ENCODE measurements at places on chromosomes 4 and X. TPM values are rescaled to one million over a fixed set of nuclear protein-coding genes. Genes with fewer than 3 reads are reported as not detected.
A peak's percentile ranks its signal among the peaks of the same experiment; 100 is the strongest.

Gene GAGE12C
- total RNA-seq = not detected

Gene SERPINA7
- total RNA-seq = not detected

Gene MAGEA8
- not detected for total RNA-seq

Gene TECRL
- 1,034 TPM for total RNA-seq

Gene UGT2B10
- total RNA-seq = not detected

Gene POLN
- 2.3 TPM for total RNA-seq

Gene CXCL3
- 0.75 TPM for total RNA-seq

Gene ALB
- total RNA-seq = 4.5 TPM

Gene CRMP1
- total RNA-seq = 1.2 TPM

Gene G6PD
- 9.3 TPM for total RNA-seq

Gene S100P
- total RNA-seq = not detected

DNA sequence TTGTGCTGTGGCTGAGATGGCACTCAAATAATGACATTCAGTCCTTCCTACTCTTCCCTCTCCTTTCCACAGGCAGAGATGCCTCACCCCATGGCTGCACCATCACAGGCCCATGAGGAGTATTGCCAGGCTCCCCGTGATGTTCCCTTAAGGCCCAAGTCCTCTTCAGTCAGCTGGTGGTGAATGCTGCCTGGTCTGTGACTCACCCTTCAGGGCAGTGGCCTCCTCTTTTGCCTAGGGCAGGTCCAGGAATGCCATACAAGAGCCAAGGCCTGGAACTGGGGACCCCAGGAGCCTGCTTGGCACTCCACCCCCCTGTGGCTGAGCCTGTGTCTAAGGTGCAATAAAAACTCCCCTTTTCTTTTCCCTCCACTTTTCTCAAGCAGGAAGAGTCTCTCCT, 144.2 kb upstream of the GEMIN8 start:
- DNase-seq = no peak

DNA sequence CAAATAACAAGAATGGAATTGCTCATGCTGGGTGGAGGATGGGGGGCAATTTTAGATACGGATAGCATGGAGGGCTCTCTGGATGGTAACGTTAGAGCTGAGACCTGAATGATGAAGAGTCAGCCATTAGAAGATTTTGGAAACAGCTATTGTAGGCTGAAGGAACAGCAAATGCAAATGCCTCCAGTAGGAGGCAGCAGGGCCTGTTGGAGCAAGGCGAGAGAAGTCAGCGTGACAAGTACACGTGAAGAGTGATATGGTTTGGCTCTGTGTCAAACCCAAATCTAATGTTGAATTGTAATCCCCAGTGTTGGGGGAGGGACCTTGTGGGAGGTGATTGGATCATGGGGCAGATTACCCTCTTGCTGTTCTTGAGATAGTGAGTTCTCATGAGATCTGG, 59.3 kb upstream of the SOD3 start:
- no peak for DNase-seq

GRCh38 chr4:52957220-52957686, 95.1 kb downstream of the RASL11B start:
- DNase-seq = peak; percentile 44

DNA sequence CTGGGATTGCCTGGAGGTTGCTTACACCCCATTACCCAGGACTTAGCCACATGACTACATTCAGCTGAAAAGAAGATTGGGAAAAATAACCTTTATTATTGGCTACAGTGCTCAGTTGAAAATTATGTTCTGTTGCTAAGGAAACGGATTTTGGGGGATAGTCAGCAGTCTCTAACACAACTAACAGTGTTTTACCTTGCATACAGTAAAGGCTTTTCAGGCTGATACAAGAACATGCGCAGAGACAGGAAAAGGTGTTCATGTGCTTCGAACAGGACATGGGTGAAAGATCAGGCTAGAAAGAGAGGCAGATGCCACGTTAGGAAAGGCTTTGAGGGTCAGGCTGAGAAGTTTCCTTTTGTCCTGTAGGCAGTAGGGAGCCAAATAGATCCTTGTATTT, 14.8 kb upstream of the RHOH start:
- no peak for DNase-seq

DNA sequence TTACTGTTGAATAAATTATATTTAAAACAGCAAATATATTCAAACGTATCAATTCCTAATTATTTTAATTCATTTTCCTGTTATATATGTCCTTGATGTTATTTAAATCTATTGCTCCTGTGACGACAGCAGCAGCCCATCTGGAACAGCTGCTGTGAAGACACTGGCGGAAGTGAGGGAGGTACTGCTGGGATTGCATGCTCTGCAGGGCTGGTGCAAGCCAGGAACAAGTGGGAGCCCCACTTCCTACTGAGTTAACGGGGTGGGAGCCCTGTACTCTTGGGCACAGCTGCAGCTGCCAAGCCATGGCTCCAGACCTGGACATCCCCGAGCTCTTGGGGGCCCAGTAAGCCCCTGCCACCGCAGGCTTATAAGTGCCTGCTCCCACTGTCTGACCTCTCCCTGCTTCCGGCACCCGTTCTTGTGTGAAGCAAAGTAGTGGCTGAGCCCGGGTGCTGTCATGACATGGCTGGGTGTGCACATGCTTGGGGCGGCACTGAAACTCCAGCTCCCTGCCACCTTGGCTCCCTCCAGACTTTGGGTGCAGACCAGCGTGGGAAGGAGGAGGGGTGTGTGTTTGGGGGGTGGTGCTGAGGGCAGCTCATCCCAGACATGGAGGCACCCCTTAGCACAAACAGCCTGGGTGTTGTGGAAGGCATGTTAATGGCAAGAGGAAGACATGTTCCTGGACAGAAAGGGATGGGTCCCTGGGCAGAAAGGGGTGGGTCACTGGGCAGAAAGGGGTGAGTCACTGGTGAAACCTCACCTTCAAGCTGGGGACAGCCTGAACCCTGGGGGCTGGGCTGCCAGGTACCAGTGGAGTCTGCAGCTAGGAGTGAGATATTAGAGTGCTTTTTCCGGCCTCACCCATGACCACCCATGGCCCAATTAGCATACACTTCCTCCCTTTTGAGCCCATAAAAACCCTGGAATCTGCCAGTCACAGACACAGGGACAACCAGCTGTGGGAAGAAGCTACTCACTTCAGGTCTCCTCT, 1981.3 kb upstream of the IGFBP7 start:
- no peak for DNase-seq

- peak; percentile 68 for DNase-seq
Observed at GRCh38 chr4:2797545-2798305, 4.8 kb downstream of the SH3BP2 start.

GRCh38 chrX:9676738-9677097, 88.9 kb downstream of the GPR143 start:
- no peak for DNase-seq

DNA sequence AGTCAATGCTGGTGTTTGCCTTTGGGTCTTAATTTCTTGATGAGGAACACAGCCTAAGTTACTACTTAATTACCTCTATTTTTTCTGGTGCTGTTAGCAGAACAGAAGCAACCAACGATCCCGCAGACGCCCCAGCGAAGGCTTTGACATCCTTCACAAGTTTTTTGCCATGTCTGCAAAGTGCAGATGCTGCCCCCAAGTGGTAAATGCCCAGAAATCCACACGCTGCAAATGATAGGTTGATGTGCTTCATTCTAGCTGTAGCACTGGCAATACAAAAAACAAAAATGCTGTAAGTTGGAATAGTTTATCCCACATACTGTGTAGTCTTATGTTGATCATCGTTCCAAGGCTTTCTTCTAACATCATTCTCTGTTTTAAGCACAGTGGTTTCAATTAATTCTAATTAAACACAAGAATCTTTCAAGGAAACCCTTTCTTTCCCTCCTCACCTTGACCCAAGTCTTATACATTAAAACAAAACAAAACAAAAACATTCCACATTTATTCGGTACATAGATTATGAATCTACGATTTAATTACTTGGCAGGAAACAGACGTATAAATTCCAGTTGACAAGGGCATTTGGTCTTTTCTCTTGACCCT, 1.2 kb downstream of the PNPLA4 start:
- peak; percentile 46 for DNase-seq

GRCh38 chrX:22383988-22384387, 111.3 kb downstream of the CBLL2 start:
- no peak for DNase-seq

- DNase-seq = no peak
Observed at GRCh38 chr4:16065066-16065465, 18.8 kb downstream of the PROM1 start.

DNA sequence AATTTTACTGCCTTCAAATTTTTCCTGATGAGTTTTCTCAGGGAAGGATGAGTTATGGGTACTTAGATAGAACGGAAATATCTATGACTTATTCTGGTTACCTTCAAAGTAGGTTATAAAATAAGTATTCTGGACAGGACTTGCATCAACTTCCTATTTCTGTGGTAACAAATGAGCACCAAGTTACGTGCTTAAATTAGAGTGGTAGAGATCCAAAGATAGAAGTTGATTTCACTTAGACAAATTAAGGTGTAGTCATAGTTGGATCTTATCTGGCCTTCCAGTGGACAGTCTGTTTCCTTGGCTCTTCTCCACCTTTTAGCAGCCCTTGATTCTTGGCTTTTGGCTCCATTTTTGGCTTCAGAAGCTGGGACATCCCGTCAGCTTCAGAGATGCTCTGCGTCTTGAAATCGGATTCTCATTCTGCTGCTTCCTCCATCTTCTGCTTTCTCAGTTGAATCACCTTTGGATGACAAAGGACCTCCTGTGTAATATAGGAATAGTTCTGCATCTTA, 109.9 kb downstream of the ZNF518B start:
- DNase-seq = no peak

GRCh38 chr4:176583278-176583677, 209.4 kb downstream of the VEGFC start:
- no peak for DNase-seq

DNA sequence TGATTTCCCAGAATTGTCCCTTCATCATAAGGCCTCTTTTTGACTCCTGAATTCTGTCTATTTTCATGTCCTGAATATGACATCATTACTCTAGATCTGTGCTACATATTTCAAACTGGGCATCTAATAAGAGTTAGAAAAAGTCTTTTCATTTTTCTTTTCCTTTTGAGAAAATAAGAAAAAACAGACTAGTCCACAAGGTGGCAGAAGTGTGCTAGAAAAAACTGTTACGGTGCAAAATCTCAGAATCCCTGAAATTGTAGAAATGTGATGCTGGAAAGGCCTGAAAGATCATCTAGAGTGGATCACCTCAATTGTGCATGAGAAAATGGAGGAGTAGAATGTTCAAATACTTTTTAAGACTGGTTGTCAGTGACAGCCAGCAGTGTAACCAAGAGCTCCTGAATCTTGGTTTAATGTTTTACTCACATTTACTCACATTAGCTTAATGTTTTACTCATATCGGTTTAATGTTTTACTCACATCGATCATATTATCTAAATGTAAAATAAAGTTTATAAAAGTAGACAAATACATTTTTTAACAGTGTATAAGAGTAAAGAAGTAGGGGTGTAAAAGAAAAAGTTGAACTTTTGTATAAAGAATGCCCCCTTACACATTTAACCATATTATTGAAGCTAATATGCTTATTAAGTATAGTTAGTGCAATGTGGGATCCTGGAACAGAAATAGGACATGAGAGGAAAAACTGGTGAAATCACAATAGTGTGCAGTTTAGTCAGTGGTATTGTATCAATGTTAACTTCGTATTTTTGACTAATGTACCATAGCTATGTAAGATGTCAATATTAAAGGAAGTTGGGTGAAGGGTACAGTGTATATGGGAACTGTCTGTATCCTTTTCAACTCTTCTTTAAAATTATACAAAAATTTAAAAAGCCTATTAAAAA, 15.2 kb downstream of the ASB11 start:
- DNase-seq = no peak

GRCh38 chr4:145552181-145552822, 66.9 kb upstream of the MMAA start:
- no peak for DNase-seq

- no peak for DNase-seq
Observed at GRCh38 chr4:8586246-8586645, 6.1 kb downstream of the GPR78 start.

DNA sequence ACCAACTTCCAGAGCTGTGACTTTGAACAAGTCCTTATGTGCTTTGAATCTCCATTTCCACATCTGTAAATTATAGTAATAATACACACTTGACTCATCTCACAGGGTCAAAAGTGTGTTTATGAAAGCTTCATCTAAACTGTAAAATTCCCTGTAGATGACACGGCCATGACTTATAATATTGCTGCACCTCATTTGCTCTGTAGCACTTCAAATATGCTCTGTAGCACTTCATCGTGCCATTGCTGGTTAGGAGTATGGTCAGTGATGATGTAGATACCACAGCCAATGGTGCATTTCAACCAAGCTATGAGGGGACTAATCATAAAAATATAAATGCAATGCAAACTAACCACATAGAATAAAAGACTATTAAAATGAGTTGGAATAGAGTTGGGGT, 318.6 kb downstream of the ANK2 start:
- DNase-seq = no peak

DNA sequence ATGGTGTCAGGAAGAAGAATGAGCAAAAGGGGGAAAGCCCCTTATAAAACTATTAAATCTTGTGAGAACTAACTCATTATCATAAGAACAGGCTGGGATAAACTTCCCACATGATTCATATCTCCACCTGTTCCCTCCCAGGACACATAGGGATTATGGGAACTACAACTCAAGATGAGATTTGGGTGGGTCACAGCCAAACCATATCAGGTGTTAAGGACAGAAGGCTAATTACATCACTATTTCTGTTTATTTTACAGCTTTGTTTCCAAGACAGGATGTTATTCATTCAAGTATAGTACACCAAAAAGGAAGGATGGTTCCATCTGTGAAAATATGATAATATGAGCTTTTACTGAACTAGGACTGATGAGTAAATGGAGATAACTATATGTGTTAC, 63.7 kb upstream of the ARSJ start:
- DNase-seq = no peak

GRCh38 chrX:116607776-116608175, 145.0 kb upstream of the CT83 start:
- DNase-seq = no peak

- DNase-seq = no peak
Observed at GRCh38 chrX:151859481-151859880, 53.2 kb upstream of the MAGEA4 start.

DNA sequence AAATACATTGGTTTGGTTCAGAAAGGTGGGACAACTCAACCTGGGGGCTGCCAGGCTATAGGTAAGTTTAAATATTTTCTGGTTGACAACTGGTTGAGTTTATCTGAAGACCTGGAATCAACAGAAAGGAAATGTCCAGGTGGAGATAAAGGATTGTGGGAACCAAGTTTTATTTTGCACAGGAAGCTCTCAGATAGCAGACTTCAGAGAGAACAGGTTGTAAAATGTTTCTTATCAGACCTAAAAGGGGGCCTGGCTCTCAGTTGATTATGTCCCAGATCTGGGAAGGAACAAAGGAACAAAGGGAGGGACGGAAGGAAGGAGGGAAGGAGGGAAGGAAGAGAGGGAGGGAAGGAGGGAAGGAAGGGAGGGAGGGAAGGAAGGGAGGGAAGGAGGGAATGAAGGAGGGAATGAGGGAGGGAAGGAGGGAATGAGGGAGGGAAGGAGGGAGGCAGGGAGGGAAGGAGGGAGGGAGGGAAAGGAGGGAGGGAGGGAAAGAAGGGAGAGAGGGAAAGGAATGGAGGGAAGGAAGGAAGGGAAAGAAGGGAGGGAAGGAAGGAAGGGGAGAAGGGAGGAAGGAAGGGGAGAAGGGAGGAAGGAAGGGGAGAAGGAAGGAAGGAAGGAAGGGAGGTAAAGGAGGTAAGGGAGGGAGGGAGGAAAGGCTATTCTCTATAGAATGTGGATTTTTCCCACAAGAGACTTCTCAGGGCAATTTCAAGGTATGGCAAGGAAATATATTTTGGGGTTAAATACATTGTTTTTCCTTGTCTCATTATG, 186.7 kb downstream of the DHRSX start:
- no peak for DNase-seq

GRCh38 chr4:137430171-137430570, 102.1 kb downstream of the PCDH18 start:
- no peak for DNase-seq

- no peak for DNase-seq
Observed at GRCh38 chr4:150600812-150601445, 19.0 kb downstream of the MAB21L2 start.
